ENCODE measurements at places on chromosomes 3 and 15.

- no peaks in the 10 kb centered on the region for H3K4me1 ChIP-seq
- no peak overlapping the region for H3K4me3 ChIP-seq
- peaks cover 29% of the 10 kb centered on the region for H3K27me3 ChIP-seq
- no peak overlapping the region for H3K27ac ChIP-seq
- no peak for DNase-seq
- H3K36me3 ChIP-seq: no peaks in the 10 kb centered on the region
Observed at GRCh38 chr3:156300371-156300770, 180.0 kb downstream of the KCNAB1 start.

- H3K36me3 ChIP-seq: no peaks in the 10 kb centered on the region
- H3K4me3 ChIP-seq: no peak overlapping the region
- no peaks in the 10 kb centered on the region for H3K27me3 ChIP-seq
- H3K4me1 ChIP-seq: peaks cover 8% of the 10 kb centered on the region
- H3K27ac ChIP-seq: no peak overlapping the region
- no peak for DNase-seq
Observed at GRCh38 chr3:112638327-112639020, 2.5 kb downstream of the CCDC80 start.

GRCh38 chr15:29799859-29800258 is 22.4 kb downstream of the TJP1 start:
- H3K27me3 ChIP-seq: peaks cover 23% of the 10 kb centered on the region
- no peaks in the 10 kb centered on the region for H3K36me3 ChIP-seq
- H3K4me3 ChIP-seq: no peak overlapping the region
- no peaks in the 10 kb centered on the region for H3K4me1 ChIP-seq
- no peak overlapping the region for H3K27ac ChIP-seq

DNA sequence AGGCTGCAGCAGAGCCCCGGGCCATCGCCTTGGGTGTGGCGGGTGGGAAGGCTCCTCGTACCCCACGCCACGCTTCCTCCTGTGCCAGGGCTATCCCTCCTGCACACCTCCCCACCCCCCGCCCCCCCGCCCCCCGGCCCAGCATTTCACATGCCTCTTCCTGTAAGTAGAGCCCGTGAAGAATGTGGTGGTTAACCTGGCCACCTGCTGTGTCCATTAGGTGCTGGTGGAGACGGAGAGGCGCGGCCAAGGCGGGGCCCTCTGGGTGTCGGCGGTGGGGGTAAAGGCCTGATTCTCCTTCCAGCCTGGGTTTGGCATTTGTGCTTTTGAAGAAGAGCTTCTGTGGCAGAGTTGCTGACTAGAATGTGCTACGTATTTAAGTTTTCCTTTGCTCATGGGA is 127.8 kb downstream of the CHDH start:
- no peaks in the 10 kb centered on the region for H3K4me1 ChIP-seq
- no peaks in the 10 kb centered on the region for H3K36me3 ChIP-seq
- H3K4me3 ChIP-seq: no peak overlapping the region

DNA sequence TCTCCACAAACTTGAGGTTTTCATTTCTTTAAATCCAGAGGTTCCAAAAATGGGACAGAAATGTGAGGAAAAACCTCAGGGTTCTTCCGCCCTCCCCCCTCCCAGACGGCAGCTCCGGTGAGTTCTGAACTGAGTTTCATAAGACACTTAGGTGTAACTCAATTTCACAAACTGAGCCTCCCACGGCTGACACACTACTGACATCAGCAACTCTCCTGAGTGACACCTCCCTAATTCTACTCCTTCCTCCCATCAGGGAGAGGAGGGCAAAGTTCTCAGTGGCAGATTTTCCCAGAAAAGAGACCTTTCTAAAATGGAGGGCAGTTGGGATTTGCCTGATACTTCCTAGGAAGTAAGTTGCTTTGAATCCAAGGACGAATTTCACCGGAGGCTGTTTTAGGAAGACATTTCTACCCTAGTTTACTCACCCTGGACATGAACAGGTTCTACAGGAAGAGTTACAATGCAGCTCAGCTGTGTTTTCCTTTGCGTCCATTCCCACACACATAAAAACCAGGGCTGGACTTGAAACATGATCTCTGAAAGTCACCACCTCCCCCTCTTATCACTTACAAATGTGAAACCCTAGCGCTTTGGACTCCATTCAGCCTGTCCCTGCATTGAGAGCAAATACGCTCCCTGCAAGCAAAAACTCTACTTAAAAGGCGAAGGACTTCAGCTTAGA is 78.1 kb upstream of the LMOD3 start:
- H3K27ac ChIP-seq: peak overlapping the region; percentile 97
- peaks cover 30% of the 10 kb centered on the region for H3K4me1 ChIP-seq
- H3K36me3 ChIP-seq: peaks cover 16% of the 10 kb centered on the region
- H3K4me3 ChIP-seq: peak overlapping the region; percentile 89
- H3K27me3 ChIP-seq: no peaks in the 10 kb centered on the region
- DNase-seq: no peak

GRCh38 chr3:106728315-106729098 is 648.7 kb upstream of the CCDC54 start:
- peaks cover 7% of the 10 kb centered on the region for H3K27me3 ChIP-seq
- H3K4me3 ChIP-seq: no peak overlapping the region
- H3K4me1 ChIP-seq: no peaks in the 10 kb centered on the region
- no peak overlapping the region for H3K27ac ChIP-seq

DNA sequence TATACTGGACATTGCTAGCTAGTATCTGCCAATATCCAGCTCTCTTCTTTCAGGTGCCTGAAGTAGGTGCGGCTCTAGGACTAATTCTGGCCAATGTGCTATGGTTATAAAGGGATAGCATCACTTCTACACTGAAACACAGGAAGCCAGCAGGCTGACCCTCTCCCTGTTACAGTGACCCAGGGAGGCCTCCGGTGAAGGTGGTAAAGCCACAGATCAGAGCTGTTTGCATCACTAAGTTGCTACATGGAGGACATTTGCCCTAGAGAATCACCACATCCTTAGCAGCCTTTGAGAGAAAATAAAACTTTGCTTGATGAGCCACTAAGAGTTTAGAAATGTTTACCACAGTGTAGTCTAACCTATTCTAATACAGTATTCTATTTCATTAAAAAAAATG is 161.4 kb downstream of the CHST2 start:
- H3K27me3 ChIP-seq: no peaks in the 10 kb centered on the region
- H3K36me3 ChIP-seq: no peaks in the 10 kb centered on the region
- no peaks in the 10 kb centered on the region for H3K4me1 ChIP-seq
- DNase-seq: no peak
- H3K27ac ChIP-seq: no peak overlapping the region

DNA sequence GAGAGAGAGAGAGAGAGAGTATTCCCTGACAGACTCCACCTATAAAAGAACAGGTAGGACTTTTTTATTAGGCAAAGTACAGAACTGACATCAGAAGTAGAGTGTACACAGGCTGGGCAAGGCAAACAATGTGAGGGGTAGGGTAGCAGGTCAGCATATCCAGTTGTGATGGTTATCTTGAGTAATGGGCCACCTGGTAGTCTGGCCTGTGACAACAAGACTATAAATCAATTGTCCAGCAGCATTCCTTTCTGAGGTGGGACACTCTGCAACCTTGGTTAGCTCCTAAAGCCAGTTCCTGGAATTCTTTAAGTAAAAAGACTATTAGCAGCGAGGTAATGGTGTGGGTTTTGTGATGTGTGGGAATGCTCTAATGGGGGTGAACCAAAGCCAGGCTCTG is 14.9 kb upstream of the TMCC1 start:
- DNase-seq: no peak
- H3K4me3 ChIP-seq: no peak overlapping the region
- no peaks in the 10 kb centered on the region for H3K4me1 ChIP-seq
- no peaks in the 10 kb centered on the region for H3K27me3 ChIP-seq
- no peak overlapping the region for H3K27ac ChIP-seq
- H3K36me3 ChIP-seq: no peaks in the 10 kb centered on the region

DNA sequence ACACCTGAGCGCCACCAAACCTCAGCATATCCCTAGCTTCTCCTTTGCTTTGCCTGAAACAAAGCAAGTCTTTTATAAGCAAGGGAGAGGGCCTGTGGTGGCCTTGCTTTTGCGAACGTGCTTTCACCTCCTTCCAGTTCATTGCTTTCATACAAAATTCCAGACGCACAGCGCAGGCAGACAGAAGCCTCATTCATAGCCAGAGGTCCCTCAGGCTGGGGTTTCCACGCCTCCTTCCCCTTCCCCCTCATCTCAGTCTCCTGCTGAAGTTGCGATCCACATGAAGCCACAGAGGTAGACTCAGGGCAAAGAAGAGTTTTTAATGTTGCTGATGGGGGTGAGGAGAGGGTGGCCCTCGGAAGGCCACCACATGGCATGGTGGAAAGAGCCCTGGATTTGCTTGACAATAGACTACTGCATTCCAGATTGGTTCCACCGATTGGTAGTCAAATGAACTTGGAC is 59.4 kb upstream of the FLNB start:
- no peak overlapping the region for H3K27ac ChIP-seq
- DNase-seq: no peak
- no peaks in the 10 kb centered on the region for H3K4me1 ChIP-seq
- H3K4me3 ChIP-seq: no peak overlapping the region

DNA sequence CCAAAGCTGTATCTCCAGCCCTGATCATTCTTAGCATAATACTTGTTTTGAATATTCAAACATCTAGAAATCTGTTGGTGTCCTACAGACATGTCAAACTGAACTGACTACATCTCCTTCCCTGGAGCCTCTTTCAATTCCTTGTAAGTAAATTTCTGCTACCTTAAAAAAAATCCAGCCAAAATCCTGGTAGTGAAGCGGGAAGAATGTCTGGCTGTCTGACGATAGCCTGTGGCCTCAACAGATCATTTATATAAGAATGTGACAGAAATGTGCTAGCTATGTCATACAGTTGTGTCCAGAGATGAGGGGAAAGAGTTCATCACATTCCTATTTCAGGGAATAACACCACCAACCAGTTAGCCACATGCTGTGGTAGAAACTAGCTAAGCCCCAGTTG is 18.6 kb upstream of the TM6SF1 start:
- H3K27me3 ChIP-seq: peaks cover 28% of the 10 kb centered on the region
- H3K27ac ChIP-seq: no peak overlapping the region
- H3K4me1 ChIP-seq: no peaks in the 10 kb centered on the region

- H3K27ac ChIP-seq: no peak overlapping the region
- no peaks in the 10 kb centered on the region for H3K36me3 ChIP-seq
- no peak overlapping the region for H3K4me3 ChIP-seq
- no peaks in the 10 kb centered on the region for H3K4me1 ChIP-seq
- no peaks in the 10 kb centered on the region for H3K27me3 ChIP-seq
Observed at GRCh38 chr3:21421096-21421495, 329.9 kb downstream of the ZNF385D start.

DNA sequence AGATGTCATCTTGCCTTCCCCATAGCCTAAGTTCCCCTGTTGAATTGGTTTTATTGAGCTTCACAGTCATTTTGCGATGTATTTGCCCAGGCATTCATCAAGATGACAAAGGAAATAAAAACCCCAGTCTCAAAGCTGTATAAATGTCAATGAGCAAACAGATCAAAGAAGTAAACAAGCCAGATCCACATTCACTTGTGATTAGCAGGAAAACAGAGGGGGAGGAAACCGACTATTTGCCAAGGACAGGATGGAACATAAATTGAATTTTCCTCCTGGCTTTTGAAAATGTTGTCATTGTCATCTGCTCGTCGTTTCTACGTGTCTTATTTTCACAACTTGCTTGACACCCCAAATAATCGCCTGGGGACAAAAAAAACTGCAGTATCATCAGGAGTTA is 83.5 kb downstream of the SV2B start:
- no peaks in the 10 kb centered on the region for H3K36me3 ChIP-seq
- no peak for DNase-seq
- no peak overlapping the region for H3K4me3 ChIP-seq
- H3K27me3 ChIP-seq: peaks cover 55% of the 10 kb centered on the region

DNA sequence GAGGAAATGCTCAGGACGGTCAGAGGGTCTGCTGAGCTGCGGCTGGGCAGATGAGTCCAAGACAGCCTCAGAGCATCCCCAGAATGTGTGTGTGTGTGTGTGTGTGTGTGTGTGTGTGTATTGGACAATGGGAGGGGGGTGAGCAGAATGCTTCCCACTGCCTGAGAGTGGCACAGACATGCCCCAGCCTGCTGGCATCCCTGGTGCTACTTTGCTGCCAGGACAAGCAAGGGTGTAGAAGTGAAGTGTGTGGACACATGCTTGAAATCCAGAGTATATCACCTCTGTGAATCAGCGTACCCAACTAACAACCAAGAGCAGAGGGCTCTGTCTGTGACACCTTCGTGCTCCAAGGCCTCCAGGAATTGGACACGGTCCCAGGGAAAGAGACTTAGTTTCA is 76.3 kb downstream of the SLC9A9 start:
- H3K4me3 ChIP-seq: no peak overlapping the region
- no peaks in the 10 kb centered on the region for H3K36me3 ChIP-seq
- DNase-seq: no peak
- no peaks in the 10 kb centered on the region for H3K27me3 ChIP-seq
- H3K4me1 ChIP-seq: no peaks in the 10 kb centered on the region
- H3K27ac ChIP-seq: no peak overlapping the region

GRCh38 chr3:73442886-73443285 is 181.9 kb downstream of the PDZRN3 start:
- no peaks in the 10 kb centered on the region for H3K27me3 ChIP-seq
- no peak overlapping the region for H3K27ac ChIP-seq
- DNase-seq: no peak
- no peak overlapping the region for H3K4me3 ChIP-seq
- no peaks in the 10 kb centered on the region for H3K4me1 ChIP-seq

- no peak for DNase-seq
- H3K27ac ChIP-seq: no peak overlapping the region
- no peaks in the 10 kb centered on the region for H3K4me1 ChIP-seq
- no peaks in the 10 kb centered on the region for H3K36me3 ChIP-seq
Observed at GRCh38 chr15:50824514-50824913, 59.0 kb upstream of the SPPL2A start.

DNA sequence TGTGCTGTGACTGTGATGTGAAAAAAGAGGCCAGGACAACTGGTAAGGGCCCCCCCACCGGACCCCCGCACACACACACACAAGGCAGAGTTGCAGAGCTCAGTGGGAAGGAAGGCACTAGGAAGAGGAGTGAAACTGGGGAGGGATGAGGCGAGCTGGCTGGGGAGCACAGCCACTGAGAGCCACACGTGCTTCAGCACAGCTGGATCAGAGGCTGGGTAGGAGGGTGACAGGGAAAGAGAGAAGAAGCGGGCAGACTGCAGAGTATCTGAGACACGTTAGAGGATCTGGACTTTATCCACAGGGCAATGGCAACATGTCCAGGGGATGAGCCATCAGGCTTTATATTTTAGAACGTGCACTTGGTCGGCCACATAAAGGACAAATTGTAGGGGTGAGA is 38.0 kb upstream of the TKT start:
- peaks cover 7% of the 10 kb centered on the region for H3K4me1 ChIP-seq
- H3K27me3 ChIP-seq: no peaks in the 10 kb centered on the region
- peaks cover 27% of the 10 kb centered on the region for H3K36me3 ChIP-seq
- peak overlapping the region; percentile 18 for H3K27ac ChIP-seq
- no peak overlapping the region for H3K4me3 ChIP-seq
- DNase-seq: no peak

- H3K4me3 ChIP-seq: no peak overlapping the region
- H3K27ac ChIP-seq: no peak overlapping the region
- no peak for DNase-seq
Observed at GRCh38 chr3:121883507-121883906, 10.7 kb upstream of the SLC15A2 start.

GRCh38 chr3:58093574-58094195 is 85.5 kb downstream of the FLNB start:
- H3K4me3 ChIP-seq: no peak overlapping the region
- H3K36me3 ChIP-seq: peaks cover 6% of the 10 kb centered on the region
- no peak overlapping the region for H3K27ac ChIP-seq
- no peak for DNase-seq
- no peaks in the 10 kb centered on the region for H3K4me1 ChIP-seq
